ENCODE measurements at places on chromosomes 5 and 9. TPM values are rescaled to one million over a fixed set of nuclear protein-coding genes. Genes with fewer than 3 reads are reported as not detected.
A peak's percentile ranks its signal among the peaks of the same experiment; 100 is the strongest.

DNA sequence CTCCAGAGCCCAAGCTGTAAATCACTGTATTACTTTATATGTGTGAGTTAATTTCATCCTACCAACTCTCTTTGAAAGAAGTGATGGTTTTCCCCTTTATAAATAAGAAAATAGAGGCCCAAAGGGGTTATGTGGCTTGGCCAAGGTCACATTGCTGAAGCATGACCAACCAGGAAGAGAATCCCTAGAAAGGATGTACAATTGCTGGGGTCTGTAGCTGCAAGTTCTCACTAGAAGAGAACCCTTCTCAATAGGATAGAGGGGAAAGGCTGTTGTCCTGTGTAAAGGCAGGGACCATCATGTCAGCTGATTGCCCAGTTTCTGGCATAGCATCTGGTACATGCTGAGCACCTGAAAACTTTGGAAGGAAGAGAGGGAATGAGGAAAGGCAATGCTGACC is 39.0 kb upstream of the FAT2 start:
- DNase-seq: no peak

DNA sequence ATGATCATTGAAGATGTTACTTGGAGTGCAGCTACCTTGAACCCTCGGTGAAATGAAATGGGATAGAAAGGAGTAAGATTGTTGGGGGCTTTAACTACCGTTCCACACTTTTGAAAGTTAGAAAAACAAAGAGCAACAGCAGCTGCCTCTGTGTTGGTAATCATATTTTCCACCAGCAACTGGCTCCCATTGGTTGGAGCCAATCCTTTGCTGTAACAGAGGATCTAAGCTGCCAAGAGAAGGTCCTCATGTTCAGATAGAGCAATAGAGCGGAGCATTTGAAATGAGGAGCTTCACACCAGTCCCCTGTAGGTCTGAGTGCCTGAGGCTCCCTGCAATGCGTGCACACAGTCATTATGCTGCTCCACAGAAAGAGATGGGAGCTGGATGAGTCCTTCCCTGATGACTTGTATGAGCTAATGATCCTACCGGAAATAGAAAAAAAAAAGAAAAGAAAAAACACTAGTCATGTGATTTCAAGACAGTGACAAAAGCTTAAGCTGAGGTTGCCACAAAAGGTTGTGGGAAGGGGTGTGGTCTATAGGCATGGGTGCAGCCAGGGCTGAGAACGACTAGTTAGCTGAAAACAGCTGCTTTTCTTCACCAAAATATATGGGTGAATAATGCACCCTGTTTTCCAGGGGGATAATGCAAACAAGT is 300.7 kb downstream of the MLLT3 start:
- DNase-seq: no peak

TLX3 gene
- polyA plus RNA-seq: not detected

GRCh38 chr5:2740876-2741555 is 10.5 kb downstream of the IRX2 start:
- DNase-seq: peak; percentile 56

SLC23A1 gene
- not detected for polyA plus RNA-seq

GDF9 gene
- polyA plus RNA-seq: 0.25 TPM

DNA sequence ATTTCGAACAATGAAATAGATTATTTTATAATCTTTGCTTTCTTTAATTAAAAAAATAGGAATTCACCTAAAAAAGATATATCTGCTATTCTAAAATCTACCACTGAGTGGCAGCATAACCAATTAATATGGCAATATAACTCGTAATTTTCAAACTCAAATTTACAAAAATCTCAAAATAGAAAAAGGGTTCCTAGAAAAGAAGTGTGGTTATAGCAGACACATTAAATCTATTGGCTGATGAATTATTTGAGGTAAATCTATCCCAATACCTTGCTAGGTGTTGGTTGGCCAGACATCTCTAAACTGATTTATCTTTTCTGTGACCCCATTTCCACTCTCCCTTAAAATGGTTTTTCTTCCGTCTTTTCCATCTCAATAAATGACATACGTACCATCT is 30.2 kb upstream of the NRG2 start:
- DNase-seq: no peak

DNA sequence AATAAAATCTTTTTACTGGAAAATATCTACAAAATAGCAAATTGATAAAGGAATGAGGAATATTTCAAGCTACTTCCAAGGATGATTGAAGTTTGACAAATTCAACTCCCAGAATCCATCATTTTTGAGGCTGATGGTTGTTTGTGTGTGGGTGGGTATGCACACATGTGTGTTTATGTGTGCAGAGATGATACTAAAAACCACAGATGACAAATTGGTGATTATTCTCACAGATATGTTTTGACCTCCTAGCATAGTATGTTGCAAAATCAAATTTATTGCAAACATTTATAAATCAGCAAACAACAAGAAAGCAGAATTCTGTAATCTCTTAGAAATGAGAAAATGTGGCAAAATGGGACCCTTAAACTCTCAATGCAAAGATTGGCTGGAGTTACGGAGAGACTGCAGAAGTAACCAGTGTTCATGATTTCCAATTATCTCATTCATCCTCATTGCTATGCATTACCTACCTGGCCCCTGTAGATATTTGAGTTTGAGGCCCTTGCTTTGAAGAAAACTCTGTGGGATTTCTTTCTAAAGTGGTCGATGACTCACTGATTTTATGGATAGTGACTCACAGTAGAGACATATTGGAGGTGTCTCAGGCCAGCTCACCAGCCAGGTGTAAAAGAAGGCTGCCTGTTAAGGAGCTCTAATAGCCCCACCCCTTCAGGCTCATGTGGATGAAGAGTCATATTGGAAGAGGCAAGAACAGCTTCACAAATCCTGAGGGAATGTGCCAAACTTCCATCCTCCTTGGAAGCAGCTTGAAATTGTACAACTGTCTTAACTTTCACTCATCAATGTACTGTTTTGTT is 44.6 kb upstream of the TMC1 start:
- peak; percentile 98 for DNase-seq

DNA sequence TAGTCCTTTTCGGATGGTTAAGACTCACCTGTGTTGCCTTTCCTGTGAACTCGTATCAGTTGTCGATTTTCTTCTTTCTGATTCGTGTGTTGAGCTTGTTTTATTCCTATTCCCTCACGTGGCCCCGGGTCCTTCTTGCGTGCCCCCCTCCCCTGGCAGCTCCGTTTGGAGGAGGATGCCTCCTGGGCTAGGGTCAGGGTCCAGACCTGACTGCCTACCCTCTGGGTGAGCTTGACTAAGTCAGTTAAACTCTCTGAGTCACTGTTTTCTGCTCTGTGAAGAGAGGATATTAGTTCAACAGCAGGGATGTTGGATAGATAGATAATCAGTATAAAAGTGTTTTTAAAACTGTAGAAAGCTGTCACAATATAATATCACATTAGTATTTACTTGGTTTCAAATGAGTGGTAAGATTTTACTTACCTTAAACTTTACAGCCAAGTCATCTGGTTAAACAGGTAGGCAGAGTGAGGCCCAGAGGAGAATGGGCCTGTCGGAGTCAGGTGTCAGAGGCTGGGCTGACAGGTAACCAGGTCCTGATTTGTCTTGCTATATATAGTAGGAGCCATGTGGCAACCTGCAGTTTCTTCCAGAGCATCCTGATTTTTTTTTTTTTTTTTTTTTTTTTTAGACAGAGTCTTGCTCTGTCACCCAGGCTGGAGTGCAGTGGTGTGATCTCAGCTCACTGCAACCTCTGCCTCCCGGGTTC is 24.2 kb downstream of the PPARGC1B start:
- no peak for DNase-seq

DNA sequence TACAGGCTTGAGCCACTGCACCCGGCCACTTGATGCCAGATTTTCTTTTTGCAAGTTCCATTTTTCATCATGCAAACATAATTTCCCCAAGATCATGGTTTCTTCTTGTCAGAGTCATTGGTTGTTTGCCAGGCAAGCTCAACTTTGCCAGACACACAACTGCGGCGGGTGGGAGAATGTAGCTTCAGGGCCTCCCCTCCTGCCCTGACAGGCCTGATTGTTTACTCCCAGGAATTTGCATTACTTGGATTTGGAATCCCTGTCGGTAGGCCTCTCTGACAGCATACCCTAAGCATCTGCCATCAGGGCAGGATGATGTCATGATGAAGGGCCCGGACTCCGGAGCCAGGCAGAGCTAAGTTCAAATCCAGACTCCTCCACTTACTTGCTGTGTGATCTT is 15.1 kb downstream of the RPS14 start:
- peak; percentile 93 for DNase-seq

Measured in mammary epithelial cell (primary cell).